ENCODE measurements at places on chromosomes 1 and 21. TPM values are rescaled to one million over a fixed set of nuclear protein-coding genes. Genes with fewer than 3 reads are reported as not detected.
A peak's percentile ranks its signal among the peaks of the same experiment; 100 is the strongest.

Gene C8B
- total RNA-seq: not detected

Gene WLS
- not detected for total RNA-seq

Gene ALDH4A1
- 5.9 TPM for total RNA-seq

Gene CELA3A
- not detected for total RNA-seq

Gene CYP4B1
- total RNA-seq: not detected

Gene ESRRG
- not detected for total RNA-seq

Gene FABP3
- total RNA-seq: not detected

Gene NHLH2
- total RNA-seq: not detected

Gene CHIA
- not detected for total RNA-seq

DNA sequence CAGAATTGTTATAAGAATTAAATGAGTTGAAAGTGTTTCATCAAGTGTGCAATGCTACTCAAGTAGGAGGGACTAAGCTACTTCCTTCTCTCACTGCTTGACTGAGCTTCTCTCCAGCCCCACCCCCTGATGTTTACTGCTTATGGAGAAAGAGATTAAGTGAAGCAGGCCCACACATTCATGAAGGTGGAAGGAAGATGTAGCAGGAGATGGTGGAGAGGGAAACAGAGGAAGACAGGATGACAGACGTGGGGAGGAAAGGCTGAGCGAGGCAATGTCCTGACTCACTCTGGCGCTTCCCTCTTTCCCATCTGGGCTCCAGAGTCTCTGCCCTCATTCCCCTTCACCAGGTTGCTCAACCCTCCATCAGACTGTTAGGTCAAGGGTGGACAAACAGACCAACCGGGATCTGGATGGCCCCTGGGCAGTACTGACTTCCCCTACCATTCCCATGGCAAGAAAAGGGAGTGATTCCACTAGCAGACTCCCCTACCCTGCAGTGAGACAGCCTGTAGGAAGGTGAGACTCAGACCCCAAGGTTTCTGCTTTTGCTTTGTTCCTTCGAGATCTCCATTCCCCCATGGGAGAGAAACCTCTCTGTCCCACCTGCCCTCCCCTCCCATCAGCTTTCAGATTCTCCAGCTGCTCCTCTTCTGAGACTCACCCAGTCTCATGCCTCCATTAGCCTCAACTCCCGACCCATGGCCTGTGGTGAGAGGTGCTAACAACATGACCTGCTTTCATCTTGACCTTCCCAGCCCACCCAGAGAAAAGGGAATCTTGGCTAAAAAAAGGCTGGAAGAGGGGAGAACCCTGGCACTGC lies 3.1 kb upstream of the ARHGEF2 start:
- peaks cover 46% of the 10 kb centered on the region for H3K4me1 ChIP-seq
- peak overlapping the region; percentile 99 for H3K4me3 ChIP-seq
- no peaks in the 10 kb centered on the region for H3K27me3 ChIP-seq
- H3K27ac ChIP-seq: peak overlapping the region; percentile 77
- peaks cover 16% of the 10 kb centered on the region for H3K36me3 ChIP-seq
- peak; percentile 60 for DNase-seq

GRCh38 chr1:99445486-99445885 lies 181.2 kb downstream of the PLPPR4 start:
- peaks cover 9% of the 10 kb centered on the region for H3K4me1 ChIP-seq
- H3K27ac ChIP-seq: no peak overlapping the region
- DNase-seq: no peak
- H3K4me3 ChIP-seq: no peak overlapping the region
- H3K27me3 ChIP-seq: peaks cover 3% of the 10 kb centered on the region

GRCh38 chr21:38979271-38980121 lies 173.8 kb downstream of the ETS2 start:
- no peaks in the 10 kb centered on the region for H3K27me3 ChIP-seq
- DNase-seq: no peak
- peak overlapping the region; percentile 61 for H3K27ac ChIP-seq
- H3K36me3 ChIP-seq: peaks cover 2% of the 10 kb centered on the region
- no peak overlapping the region for H3K4me3 ChIP-seq

- no peak overlapping the region for H3K4me3 ChIP-seq
- H3K4me1 ChIP-seq: no peaks in the 10 kb centered on the region
- H3K36me3 ChIP-seq: no peaks in the 10 kb centered on the region
These were observed 53.1 kb upstream of the GPR37L1 start for GRCh38 chr1:202069662-202070061.

GRCh38 chr1:199084293-199084692 lies 445.5 kb downstream of the PTPRC start:
- peaks cover 3% of the 10 kb centered on the region for H3K27me3 ChIP-seq
- H3K36me3 ChIP-seq: peaks cover 16% of the 10 kb centered on the region
- peaks cover 21% of the 10 kb centered on the region for H3K4me1 ChIP-seq
- no peak for DNase-seq
- H3K4me3 ChIP-seq: no peak overlapping the region

DNA sequence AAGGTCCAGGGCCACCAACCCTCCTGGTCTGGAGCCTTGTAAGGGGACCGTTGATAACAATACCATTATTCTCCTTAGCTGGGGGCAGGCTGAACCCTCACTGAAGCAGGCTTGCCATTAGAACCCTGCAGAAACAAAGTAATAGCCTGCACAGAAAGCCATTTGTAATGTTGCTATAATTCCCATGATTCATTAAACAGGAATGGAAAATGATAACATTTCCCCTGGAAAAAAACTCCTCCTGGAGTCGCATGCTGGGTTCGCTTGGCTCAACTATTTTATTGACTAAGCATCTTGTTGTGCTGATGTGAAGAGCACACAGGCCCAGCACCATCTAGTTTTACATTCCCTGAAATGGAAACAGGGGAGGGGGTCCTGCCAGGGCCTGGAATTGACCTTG lies 155.6 kb upstream of the CSF3R start:
- no peaks in the 10 kb centered on the region for H3K36me3 ChIP-seq
- H3K27ac ChIP-seq: no peak overlapping the region
- H3K27me3 ChIP-seq: peaks cover 6% of the 10 kb centered on the region
- no peak for DNase-seq
- no peaks in the 10 kb centered on the region for H3K4me1 ChIP-seq
- H3K4me3 ChIP-seq: no peak overlapping the region

DNA sequence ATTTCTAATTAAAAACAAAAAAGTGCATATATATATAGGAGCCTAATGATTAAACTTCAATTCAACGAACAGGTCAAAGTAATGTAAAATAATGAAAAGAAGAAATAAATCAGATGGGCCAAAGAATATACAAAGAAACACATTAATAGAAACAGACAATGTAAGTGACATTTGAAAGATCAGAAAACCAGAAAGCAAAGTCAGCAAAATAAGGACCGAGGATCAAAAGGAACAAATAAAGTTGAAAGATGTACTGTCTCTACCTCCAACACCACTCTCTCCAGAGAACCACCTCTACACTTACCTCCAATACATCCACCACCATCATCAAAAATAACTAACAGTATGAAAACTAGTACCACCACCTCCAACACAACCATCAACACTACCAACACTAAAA lies 1226.3 kb upstream of the NCAM2 start:
- no peaks in the 10 kb centered on the region for H3K4me1 ChIP-seq
- DNase-seq: no peak

GRCh38 chr1:83950106-83950661 lies 48.7 kb downstream of the TTLL7 start:
- no peak for DNase-seq
- H3K36me3 ChIP-seq: no peaks in the 10 kb centered on the region
- H3K4me3 ChIP-seq: no peak overlapping the region
- no peak overlapping the region for H3K27ac ChIP-seq

DNA sequence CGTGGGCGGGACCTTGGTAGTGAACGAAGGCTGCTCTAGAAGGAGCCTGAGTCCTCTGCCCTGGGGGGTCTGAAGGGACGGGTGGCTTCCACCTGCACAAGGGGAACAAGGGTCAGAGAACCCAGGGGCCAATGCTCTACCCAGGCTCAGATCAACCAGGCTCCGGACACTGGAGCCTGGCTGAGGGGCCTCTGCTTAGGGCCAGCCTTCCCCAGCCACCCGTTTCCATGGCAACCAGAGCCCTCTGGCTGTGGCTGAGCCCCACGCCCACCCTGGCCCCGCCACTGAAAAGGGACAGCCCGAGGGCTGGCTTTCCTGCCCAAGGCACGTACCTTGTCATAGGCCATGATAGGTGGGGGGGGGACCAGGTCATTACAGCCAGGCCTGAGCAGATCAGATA lies 724.6 kb downstream of the PTPRU start:
- no peaks in the 10 kb centered on the region for H3K36me3 ChIP-seq
- no peaks in the 10 kb centered on the region for H3K27me3 ChIP-seq
- DNase-seq: no peak
- no peak overlapping the region for H3K4me3 ChIP-seq

GRCh38 chr1:100461222-100461621 lies 76.7 kb upstream of the GPR88 start:
- H3K27ac ChIP-seq: no peak overlapping the region
- no peaks in the 10 kb centered on the region for H3K27me3 ChIP-seq
- peaks cover 31% of the 10 kb centered on the region for H3K36me3 ChIP-seq
- peaks cover 35% of the 10 kb centered on the region for H3K4me1 ChIP-seq
- no peak overlapping the region for H3K4me3 ChIP-seq
- no peak for DNase-seq

DNA sequence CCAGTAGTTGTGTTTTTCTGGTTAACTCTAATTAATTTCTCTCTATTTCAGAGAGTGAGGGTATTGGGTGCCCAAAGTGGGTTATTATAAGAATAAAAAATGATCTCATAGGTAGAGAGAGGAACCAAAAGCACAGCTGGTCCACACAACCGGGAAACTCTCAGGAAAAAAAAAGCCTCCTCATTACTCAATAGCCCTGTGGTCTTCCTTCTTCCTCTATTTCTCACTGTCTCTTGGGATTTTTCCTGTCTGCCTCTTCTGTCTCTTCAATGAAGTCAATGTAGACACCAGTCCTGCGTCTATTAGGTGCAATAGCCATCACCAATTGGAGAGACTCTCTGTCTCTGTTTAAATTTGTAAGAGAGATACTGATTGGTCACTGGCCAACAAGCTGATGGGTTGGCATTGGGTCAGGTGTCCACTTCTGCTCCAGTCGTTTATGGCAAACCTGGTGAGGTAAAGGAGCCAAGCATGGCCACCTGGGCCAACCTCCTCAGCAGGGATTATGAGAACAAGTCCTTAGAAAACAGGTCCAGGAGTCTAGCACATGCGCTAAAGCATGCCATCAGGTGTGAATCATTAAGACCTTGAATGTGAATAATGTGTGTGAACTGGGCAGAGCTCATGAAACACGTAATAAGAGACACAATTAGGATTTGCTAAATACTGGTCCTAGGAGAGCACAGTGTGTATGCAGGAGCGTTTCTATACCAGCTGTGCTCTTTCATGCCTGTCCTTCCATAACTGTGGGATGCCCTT lies 443.0 kb upstream of the RUNX1 start:
- H3K27me3 ChIP-seq: peaks cover 4% of the 10 kb centered on the region

- no peak overlapping the region for H3K4me3 ChIP-seq
- H3K27me3 ChIP-seq: no peaks in the 10 kb centered on the region
- H3K4me1 ChIP-seq: peaks cover 8% of the 10 kb centered on the region
These were observed 49.4 kb downstream of the TIAM1 start for GRCh38 chr21:31294691-31295090.

- no peaks in the 10 kb centered on the region for H3K27me3 ChIP-seq
- DNase-seq: no peak
- H3K4me3 ChIP-seq: no peak overlapping the region
- H3K27ac ChIP-seq: no peak overlapping the region
- H3K4me1 ChIP-seq: no peaks in the 10 kb centered on the region
These were observed 53.8 kb downstream of the LYPLAL1 start for GRCh38 chr1:219227360-219228057.

GRCh38 chr1:196400478-196401451 lies 207.5 kb downstream of the KCNT2 start:
- H3K4me1 ChIP-seq: no peaks in the 10 kb centered on the region
- DNase-seq: no peak
- no peak overlapping the region for H3K27ac ChIP-seq
- no peaks in the 10 kb centered on the region for H3K36me3 ChIP-seq
- no peaks in the 10 kb centered on the region for H3K27me3 ChIP-seq
- H3K4me3 ChIP-seq: no peak overlapping the region

GRCh38 chr1:226598455-226598849 lies 49.9 kb downstream of the STUM start:
- H3K27ac ChIP-seq: no peak overlapping the region
- H3K4me3 ChIP-seq: no peak overlapping the region
- H3K27me3 ChIP-seq: peaks cover 11% of the 10 kb centered on the region
- DNase-seq: no peak
- H3K4me1 ChIP-seq: no peaks in the 10 kb centered on the region

DNA sequence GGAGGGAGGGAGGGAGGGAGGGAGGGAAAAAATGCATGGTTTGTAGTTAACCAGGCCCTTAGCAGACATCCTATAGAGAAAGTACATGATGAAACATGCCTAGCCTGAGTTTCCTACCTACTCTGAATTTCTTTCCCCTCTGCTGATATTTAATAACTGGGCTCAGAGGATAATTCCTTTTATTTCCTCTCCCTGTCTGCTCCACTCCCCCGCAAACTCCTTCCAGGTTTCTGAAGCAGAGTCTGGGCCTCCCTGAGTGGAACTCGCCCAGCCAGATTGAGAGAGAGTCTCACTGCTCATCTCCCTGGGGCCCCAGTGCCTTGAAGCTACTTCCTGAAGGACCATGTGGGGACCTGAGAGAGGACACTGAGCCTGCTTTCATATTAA lies 111.9 kb upstream of the SLC44A3 start:
- H3K36me3 ChIP-seq: no peaks in the 10 kb centered on the region
- no peaks in the 10 kb centered on the region for H3K4me1 ChIP-seq
- no peak for DNase-seq
- H3K4me3 ChIP-seq: no peak overlapping the region
- H3K27me3 ChIP-seq: peaks cover 10% of the 10 kb centered on the region
- H3K27ac ChIP-seq: no peak overlapping the region

DNA sequence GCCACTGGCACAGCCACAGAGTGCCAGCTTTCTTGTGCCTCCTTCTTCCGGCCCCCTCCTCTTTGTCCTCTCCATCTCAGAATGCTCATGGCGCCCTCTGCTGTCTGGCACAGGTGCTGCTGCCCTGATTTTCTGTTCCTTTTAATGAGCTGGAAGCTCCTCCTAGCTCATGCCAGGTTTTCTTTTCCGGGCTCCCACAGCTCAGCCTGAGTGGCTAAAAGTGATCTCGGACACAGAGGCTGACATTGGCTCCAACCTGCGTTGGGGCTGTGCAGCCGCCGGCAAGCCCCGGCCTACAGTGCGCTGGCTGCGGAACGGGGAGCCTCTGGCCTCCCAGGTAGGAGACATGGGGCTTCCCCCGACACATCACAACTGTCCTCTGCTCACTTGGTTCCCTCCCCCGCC lies 18.7 kb downstream of the CNTN2 start:
- H3K4me1 ChIP-seq: no peaks in the 10 kb centered on the region
- no peak overlapping the region for H3K4me3 ChIP-seq
- no peaks in the 10 kb centered on the region for H3K36me3 ChIP-seq

DNA sequence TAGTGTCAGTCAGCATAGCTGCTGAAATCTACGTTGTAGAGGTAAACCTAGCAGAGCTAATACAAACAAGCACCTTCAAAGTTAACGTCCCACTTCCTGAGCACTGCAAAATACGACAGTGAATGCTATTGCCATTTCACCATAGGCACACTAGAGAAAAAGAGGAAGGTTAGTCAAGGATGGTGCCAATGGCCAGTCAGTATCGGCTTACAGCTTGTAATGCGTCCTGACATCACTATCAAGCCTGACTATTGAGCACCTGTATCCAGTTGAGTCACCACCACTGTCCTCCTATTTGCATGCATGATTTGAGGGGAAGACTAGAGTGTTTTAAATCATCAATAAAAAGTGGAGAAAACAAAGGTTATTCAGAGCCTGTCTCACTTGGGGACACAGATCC lies 34.4 kb downstream of the NUCKS1 start:
- no peak for DNase-seq
- H3K27ac ChIP-seq: no peak overlapping the region
- no peaks in the 10 kb centered on the region for H3K27me3 ChIP-seq
- H3K4me1 ChIP-seq: peaks cover 22% of the 10 kb centered on the region
- H3K36me3 ChIP-seq: peaks cover 61% of the 10 kb centered on the region

All from activated CD4-positive, alpha-beta T cell treated with anti-CD3 and anti-CD28 coated beads, Interleukin-2, amount 10 ng/mL, durations not matched to agents 7 days and 5 days (primary cell).